ENCODE measurements at places on chromosomes 6 and 20.

GRCh38 chr20:1427457-1428054, 34.7 kb upstream of the FKBP1A start:
- no peak for DNase-seq

GRCh38 chr20:9103955-9104354, 35.1 kb downstream of the PLCB4 start:
- no peak for DNase-seq

DNA sequence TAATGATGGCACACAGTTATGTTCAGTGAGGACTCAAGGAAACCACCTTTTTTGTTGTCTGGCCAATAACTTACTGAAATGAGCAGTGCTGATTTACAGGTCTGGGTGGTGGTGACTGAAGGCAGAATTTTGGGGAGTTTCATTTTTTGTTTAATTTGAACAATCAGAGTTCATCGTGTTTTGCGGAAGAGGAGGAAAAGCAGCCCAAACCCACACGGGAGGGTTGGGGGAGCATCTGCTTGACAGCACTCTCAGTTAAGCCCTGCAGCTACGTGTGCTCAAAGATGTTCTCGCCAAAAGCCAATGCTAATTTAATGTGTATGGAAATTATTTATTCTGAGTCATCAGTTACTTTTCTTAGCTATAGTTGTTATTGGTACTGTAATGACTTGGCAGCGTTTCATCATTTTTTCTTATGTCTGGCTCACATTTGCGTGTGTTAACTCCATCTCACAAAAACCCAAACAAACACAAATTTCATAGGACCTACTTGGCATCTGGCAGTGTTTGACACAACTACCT, 89.2 kb downstream of the UST start:
- DNase-seq, result no peak

DNA sequence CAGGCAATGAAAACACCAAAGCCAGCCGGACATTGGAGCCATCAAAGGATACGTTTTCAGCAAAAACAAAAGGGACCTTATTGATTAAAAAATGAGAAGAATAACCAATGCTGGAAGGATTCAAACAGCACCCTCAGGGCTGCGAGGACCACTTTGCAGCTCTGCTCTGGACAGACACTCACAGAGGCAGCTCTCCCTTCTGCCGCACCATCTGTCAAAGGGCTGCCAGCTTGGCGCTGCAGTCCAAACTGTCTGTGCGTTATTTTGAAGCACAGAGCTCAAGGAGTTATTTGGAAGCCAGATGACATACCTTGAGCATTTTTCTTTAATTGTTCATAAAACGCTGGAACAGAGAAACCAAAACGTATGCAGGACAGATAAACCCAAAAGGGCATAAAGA, 85.2 kb downstream of the KIF16B start:
- no peak for DNase-seq

DNA sequence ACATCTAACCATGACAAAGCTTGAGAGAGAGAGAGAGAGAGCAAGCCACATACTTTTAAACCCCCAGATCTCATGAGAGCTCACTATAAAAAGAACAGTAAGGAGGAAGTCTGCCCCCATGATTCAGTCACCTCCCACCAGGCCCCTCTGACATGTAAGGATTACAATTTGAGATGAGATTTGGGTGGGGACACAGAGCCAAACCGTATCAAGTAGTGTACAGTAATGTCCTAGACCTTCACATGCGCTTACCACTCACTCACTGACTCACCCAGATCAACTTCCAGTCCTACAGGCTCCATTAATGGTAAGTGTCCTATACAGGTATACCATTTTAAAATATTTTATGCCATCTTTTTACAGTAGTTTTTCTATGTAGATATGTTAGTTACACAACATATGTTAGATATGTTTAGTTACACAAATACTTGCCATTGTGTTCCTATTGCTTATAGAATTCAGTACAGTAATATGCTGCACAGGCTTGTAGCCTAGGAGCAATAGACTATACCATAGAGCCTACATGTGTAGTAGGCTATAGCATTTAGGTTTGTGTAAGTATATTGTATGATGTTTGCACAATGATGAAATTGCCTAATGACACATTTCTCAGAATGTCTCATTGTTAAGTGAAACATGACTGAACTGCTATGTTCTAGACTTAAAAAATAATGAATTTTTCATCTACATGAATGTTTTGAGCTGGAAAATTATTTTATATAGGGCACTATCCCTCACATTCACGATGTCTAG, 11.7 kb downstream of the TSPYL1 start:
- DNase-seq, result no peak

DNA sequence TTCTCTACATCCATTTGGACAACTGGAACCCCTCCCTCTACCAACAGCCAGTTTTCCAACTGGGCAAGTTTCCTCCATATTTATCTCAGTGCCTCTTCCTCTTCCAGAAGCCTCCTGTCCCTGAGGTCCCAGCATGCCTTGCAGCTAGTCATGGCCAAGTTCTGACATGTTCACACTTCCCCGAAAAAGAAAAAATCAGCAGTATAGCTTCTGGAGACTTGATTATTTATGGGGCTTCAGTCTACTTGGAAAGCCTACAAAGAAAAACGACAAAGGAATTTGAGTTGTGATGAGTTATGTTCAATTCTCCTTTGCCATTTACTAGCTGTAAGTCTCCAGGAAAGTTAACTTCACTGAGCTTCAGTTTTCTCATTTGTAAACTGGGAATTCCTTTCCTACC, 406.5 kb downstream of the MAFB start:
- DNase-seq, result no peak

GRCh38 chr6:41648921-41649320, 10.7 kb downstream of the MDFI start:
- DNase-seq, result no peak

- DNase-seq, result no peak
These were observed 9.8 kb downstream of the FOXS1 start for GRCh38 chr20:31835554-31835953.

DNA sequence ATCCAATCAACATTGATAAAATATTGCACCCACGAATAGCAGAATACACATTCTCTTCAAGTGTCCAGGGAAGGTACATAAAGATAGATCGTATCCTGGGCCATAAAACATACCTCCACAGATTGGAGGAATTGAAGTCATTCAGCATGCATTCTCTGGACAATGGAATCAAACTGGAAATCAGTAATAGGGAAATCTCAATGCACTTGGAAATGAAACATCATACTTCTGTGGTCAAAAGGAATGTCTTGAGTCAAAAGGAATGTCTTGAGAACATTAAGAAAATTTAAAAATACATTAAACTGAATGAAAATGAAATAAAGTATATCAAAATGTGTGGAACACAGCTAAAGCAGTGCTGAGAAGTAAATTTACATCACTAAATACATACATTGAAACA, 138.8 kb downstream of the TFAP2A start:
- DNase-seq, result no peak

Data from HEK293T (cell line).